Fibroblast of skin of abdomen (primary cell): ENCODE measurements at places on chromosomes 2 and 18.

GRCh38 chr2:133574186-133574585 is 5.9 kb upstream of the NCKAP5 start:
- DNase-seq, result no peak

DNA sequence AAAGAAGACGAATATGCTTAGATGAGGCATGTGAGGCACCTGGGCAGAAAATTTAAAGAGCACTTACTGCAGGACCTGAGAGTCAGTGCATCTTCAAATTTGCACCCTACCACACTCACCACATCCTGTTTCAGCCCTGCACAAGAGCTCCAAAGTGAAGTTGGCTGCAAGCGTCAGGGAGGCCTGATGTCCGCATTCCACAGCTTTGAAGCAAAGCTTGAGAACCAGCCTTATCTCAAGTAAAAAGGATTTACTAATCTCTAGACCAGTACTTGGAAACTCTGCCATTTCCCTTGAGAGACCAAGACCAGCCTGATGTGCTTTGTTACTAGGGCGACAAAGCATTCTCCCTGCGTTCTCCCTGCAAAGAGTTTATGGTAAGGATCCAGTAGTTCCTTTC is 3.4 kb upstream of the ASNSD1 start:
- peak; percentile 51 for DNase-seq

DNA sequence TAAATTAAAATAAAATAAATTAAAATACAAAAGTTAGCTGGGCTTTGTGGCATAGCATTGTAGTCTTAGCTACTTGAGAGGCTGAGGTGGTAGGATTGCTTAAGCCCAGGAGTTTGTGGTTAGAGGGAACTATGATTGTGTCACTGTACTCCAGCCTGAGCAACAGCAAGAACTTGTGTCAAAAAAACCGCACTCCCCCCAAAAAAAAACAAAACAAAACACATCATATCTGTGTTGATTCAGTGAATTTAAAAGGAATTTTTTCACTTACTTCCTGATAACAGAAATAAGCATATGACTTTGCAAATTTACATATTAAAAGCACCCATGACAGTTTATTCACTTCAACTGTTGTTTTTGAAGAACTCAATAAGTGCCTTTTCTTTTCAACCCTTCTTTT is 68.1 kb upstream of the PELI1 start:
- peak; percentile 69 for DNase-seq

- DNase-seq, result no peak
Observed at GRCh38 chr2:48574353-48575287, 43.0 kb upstream of the GTF2A1L start.

- DNase-seq, result no peak
Observed at GRCh38 chr18:78765637-78766281, 213.9 kb upstream of the SALL3 start.

DNA sequence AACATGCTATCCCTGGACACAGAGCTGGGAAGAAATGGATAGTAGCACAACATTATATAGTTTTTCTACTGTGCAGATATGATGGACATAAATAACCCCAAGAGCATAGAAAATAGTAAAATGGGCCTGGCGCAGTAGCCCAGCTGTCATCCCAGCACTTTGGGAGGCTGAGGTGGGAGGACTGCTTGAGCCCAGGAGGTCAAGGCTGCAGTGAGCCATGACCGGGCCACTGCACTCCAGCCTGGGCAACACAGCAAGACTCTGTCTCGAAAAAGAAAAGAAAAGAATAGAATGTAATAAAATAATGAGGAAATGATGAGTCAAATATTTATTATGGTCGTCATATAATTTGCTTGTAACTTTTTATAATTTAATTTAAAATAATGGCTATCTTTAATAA is 7.5 kb upstream of the GAREM2 start:
- no peak for DNase-seq

GRCh38 chr2:127121353-127121752 is 14.4 kb upstream of the BIN1 start:
- DNase-seq, result no peak

- peak; percentile 44 for DNase-seq
Observed at GRCh38 chr2:85852937-85853498, 35.8 kb downstream of the ST3GAL5 start.

- DNase-seq, result peak; percentile 60
Observed at GRCh38 chr2:42136782-42137124, 32.4 kb upstream of the EML4 start.

DNA sequence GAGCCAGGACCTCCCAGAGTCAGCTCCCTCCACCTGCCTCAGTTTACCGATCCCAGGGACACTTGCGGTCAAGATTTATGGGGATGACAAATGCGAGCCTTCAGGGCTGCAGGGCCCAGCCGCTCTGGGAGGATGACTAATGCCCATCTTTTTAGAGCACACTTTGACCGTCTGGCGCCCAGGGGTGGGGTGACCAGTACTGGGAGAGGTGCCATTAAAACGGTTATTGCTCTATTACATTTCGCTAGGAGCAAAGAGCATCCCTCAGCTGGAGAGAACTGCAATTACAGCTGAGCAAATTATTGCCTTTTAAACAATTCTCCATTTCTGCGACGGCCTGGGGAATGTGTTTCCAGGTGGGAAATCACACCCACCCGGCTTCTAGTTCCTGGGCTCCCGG is 42.6 kb upstream of the HPCAL1 start:
- no peak for DNase-seq

- no peak for DNase-seq
Observed at GRCh38 chr2:122077771-122078170, 322.3 kb downstream of the TSN start.

DNA sequence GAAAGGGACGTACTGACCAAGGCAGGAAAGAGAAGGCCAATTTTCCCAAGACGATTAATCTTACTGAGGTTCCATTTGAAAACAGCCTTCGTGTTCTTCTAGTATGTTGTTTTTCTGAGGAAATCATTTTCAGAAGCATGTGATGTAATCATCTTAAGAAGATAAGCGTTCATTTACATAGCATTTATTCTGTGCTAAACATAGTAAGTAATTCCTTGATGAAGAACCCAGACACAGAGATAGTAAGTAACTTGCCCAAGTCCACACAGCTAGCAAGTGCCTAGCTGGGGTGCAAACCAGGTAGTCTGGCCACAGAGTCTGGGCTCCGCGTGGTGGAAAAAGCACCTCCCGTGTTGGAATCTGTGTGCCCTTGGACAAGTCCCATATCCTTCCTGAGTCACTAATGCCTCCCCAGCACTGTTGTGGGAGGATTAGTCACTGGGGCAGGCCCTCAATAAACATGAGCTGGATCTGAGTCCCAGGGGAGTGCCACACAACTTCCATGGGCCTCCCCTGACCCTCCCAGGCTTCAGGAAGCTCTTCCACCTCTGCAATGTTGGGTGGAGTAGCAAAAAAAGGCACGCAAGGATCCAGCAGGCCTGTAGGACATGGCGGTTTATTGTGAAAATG is 26.9 kb upstream of the ASAP2 start:
- peak; percentile 68 for DNase-seq

DNA sequence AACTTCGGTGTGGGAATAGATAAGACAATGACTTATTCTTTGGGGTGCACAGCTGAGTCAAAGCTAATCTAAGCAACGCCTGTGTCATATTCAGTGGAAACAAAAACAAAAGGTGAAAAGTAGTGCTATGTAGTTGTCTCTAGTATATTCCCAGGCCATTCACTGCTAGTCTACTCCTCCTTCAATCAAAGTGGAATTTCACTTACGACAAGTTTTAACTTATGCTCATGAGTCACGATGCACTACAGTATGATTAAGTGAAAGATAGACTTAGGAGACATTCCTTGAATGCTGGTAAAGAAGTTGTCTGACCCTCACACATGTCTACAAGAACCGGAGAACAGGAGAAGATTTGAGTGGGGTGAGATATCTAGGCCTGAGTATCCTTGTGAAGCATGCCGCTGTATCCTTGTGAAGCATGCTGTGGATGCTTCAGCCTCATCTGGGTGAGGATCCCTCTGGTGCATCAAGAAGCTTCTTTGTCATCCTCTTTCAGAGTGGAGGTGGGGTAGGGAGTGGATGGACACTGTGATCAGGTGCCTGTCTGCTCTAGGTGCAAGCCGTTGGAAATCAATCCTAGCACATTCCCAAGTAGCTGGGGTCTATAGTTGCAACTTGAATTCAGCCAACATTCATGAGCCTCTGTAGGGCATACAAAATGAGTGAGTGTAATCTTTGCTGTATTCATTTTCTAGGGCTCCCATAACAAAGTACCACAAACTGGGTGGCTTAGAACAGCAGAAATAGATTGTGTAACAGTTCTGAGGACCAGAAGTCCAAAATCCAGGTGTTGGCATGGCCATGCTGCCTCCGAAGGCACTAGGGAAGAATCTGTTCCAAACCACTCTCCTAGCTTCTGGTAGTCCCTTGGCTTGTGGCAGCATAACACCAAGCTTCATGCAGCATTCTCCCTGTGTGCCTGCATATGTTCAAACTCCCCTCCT is 173.5 kb upstream of the FN1 start:
- peak; percentile 83 for DNase-seq

DNA sequence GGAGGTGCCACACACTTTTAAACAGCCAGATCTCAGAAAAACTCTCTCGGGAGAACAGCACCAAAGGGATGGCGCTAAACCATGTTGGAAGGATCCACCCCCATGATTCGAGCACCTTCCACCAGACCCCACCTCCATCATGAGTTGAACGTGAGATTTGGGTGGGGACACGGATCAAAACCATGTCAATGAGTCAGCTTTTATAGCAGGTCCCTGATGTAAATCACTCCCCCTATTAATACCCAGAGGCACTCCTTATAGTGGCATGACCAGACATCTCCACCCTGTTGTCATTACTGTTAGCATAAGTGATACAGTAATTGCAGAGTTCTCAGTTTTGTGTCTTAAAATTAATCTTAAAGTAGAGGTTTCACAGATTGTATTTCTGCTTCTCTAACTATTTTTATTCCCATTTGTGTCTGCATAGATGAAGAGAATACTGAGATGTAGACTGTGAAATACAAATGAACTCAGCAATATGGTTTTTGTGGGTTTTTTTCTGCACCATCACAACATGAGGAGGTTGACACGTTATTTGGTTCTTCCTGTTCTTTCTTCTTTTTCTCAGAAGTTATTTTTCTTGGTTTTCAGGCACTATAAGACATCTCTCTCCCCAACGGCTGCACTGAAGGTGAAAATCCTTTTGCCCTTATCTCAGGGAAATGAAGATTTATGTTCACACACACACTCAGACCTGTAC is 218.2 kb downstream of the ARL4C start:
- DNase-seq, result no peak

DNA sequence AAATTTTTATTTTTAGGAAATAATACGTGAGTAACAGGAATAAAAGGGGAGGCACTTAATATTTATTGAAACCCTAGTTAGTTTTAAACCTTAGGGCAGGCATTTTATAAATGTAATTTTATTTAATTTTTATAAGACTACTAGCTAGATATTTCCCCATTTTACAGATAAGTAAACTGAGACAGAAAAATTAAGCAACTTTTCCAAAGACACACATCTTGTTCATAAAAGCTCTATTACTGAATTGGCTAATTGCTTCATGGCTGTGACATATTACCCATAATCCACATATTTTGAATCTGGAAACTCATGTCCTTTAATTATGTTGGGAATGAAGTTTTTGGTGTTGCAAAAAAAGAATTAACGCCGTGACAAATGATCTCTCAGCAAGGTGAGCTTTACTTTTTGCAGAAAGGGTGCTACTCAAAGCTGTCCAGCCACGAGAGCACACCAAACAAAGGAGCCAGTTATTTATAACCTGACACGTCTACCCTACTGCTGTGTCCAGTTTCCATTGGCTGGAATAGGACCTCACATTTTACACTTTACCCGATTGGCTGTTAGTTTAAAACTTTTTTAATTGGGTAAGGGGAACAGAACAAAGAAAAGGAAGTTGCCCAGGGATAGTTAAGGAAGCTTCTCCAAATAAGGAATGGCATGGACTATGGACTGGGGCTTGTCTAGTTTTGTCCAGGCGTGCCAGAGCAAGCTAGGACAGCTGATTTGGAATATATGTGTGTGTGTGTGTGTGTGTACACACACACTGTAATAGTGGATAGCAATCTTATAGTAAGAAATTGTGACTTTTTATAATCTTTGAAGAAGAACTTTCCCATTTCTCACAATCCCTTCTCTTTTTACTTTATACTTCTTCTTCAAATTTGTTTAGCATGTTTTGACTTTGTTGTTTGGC is 54.2 kb downstream of the COMMD1 start:
- DNase-seq, result peak; percentile 16

GRCh38 chr2:52862801-52863200 is 904.8 kb upstream of the CHAC2 start:
- DNase-seq, result peak; percentile 66
